ENCODE measurements at places on chromosomes 13 and 19.

- no peak for DNase-seq
Measured at GRCh38 chr19:39411081-39411831, 1.2 kb upstream of the PLEKHG2 start.

DNA sequence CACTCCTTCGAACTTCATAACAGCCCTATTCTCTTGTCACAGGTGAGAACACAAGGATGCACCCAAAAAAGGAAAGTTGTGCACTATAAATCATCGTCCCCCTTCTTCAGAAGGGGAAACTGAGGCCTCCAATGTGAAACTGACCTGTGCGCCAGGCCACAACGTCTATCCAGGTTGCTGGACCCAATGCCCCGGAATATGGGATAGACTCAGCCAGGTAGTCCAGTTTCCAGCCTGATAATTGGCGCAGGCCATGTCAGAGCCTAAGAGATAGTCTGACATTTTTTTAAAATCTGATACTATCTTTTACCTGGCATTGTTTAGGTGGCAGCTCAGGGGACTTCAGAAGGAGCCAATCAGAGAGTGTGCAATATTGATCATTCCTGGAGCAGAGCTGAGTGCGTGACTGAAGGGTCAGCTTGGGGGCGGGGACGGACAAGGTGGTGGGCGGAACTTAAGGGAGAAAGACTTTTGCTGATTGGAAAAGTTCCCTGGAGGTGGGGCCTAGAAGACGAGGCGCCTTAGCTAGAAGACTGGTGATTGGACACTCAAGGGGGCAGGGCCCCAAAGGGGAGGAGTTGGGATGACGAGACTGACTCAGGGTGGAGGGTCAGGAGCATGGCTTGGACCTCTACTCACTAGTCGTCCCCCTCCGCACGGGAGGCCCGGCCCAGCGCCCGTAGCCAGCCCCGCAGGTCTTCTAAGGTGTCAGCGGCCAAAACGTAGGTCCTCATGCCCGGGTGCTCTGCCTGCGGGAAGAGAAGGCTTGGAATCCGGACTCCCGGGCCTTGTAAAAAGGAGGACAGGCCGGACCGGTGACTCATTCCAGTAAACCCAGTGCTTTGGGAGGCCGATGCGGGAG, 8.5 kb downstream of the PLEKHA4 start:
- no peak for DNase-seq

DNA sequence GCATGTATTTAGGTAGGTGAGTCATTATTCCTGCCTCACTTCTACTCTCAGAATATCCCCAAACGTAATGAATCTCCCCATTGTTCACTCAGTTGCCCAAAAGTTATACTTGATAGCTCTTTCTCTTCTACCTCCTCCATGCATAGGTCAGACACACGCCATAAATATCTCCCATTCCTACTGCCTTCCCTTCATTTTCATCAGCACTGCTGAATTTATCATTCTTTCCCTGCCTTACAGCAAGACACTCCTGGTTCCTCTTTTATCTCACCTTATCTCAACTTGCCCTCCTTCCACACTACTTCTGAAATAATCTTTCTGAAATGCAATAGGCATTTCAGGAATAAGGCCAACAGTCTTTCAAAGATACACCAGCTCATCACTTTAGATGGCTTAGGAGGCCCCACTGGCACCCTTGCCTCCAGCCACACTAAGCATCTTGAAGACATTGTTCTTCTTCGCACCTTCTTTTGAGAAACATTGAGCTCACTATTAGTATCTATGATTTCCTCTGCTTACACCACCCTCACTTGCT, 333.9 kb downstream of the MYO16 start:
- no peak for DNase-seq

DNA sequence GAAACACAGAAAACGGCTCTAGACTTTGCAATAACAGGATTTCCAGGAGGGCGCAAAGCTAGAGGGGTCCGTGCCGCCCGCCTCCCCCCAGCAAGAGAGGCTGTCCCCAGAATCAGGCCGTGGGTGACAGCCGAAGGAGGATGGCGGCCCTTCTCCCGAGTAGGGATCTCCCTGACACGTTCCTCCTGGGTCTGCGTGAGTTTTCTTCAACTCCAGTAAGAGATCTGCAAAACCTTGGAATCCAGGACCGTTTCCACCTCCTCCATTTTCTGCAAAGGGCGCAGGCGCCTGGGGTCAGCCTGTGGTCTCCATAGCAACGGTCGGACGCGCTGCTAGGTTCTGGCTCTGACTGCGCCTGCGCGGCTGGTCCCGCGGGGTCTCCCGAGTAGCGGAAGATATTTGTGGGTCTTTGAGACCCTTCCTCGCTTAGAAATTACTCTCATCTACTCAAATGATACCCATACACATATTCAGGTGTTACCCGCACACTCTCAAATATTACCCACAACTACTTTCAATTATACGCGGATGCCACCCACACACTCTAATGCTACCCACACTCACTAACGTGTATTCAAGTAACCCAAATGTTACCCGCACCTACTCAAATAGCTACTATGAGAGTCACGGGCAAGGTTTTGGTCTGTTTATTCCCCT, 2.1 kb downstream of the PNMA8C start:
- no peak for DNase-seq

- DNase-seq = no peak
Measured at GRCh38 chr13:26538363-26539317, 18.8 kb upstream of the WASF3 start.
